ENCODE measurements at places on chromosomes 5 and 9.

- DNase-seq = no peak
Observed at GRCh38 chr5:179908528-179908927, 831 bp upstream of the TBC1D9B start.

- DNase-seq = no peak
Observed at GRCh38 chr5:139669662-139670368, 21.7 kb downstream of the CXXC5 start.

DNA sequence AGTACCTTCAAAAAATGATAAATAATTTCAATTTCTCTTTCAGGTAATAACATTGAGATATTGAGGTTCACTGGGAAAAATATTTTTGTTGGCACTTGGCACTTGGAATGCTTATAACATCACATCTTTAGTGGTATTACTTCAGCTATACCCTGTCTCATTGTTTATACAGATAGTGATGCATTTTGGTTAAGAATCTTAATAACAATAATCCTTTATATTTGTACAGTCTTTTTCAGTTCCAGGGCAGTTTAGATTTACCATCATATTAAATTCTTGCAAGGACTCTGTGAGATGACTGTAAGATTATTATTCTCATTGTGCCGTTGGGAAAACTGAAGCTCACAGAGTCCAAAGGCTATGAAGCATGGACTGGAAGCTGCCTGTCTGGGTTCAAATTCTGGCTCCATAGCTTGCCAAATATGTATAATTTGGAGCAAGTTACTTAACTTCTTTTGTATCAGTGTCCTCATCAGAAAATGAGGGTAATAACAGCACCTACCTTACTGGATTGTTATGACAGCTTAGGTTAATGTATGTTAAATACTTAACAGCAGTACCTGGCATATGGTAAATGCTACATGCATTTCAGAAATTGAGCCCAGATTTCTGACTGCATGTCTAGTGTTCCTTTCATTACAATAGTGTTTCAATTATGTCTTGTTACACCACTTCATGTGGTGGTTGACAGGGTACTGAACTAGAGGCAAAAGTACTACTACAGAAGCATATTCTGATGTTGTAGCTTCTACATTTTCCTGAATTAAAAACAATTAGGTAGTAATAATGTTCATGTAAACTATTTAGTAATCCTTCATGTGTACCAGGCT lies 272.2 kb downstream of the PLK2 start:
- no peak for DNase-seq

DNA sequence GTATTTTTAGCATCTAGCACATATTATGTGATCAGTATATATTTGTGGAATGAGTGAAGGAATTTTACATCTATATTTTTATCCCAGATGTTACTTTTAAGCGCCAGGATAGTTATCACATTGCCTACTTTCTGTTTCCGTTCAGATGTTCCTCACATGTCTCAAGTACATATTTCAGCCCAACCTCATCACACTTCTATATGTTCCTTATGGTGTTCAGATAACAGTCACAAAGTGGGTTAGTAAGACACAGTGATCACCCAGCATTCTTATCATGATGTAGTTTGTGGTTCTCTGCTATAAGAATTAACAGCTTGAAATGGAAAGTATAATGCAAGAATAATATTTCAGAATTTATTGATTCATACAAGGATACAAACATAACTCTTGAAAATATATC lies 170.0 kb upstream of the RASA1 start:
- no peak for DNase-seq

GRCh38 chr9:37784291-37784615 lies 611 bp downstream of the EXOSC3 start:
- DNase-seq = no peak

GRCh38 chr9:11549311-11549794 lies 936.6 kb upstream of the PTPRD start:
- no peak for DNase-seq

- DNase-seq = peak; percentile 10
Observed at GRCh38 chr5:11785771-11786352, 118.4 kb downstream of the CTNND2 start.

DNA sequence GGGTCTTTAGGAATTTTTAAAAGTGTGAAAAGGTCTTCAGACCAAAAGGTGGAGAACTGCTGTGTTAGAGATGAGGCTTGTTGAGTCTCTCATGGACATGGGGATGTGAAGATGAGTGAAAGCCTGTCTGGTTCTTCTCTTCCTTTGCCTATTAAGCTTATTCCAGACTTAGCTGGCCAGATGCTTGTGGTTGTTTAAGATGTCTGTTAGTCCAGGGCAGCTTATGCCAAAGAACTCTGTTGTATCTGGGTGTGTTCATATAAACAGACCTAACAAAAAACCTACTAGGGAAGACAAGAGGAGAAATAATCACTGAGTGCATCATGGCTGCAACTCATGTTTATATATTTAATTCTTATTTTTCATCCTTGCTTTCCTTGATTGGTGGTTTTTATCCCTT lies 57.5 kb upstream of the NCS1 start:
- DNase-seq = no peak

DNA sequence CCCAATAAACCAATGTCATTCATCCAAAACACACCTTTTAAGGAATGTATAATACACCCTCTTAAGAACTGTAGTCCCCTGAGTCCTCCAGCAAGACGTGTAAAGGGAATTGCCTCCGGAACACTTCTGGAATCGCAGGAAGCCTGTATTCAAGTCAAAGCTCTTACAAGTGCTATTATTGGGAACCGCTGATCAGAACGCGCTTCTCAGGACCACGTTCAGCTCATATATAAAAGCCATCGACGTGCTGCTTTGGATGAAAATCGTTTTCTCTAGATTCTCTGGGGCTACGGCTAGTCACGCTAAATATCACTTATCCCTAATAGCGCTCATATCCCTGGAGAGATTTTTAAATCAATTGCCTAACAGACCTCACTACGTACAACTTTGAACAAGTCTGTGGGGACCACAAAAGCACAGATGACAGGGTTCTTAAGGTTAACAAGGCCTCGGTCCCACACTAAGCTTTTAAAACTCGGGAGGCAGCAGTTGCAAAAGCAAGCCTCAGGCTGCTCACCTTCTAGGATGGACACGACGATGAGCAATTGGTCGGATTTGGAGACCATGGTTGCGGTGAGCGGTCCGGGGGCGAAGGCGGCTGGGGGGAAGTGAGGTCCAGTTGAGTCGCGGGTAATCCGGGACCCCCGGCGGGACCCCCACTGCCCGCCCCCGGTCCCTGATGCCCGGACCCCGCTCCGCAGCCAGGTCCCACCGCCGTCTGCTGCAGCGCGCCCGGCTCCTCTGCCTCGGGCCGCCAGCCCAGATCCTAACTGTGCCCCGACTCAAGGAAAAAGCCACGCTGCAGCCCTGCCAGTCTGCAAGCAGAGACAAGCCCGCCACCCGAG lies 548 bp downstream of the CEP120 start:
- peak; percentile 10 for DNase-seq

DNA sequence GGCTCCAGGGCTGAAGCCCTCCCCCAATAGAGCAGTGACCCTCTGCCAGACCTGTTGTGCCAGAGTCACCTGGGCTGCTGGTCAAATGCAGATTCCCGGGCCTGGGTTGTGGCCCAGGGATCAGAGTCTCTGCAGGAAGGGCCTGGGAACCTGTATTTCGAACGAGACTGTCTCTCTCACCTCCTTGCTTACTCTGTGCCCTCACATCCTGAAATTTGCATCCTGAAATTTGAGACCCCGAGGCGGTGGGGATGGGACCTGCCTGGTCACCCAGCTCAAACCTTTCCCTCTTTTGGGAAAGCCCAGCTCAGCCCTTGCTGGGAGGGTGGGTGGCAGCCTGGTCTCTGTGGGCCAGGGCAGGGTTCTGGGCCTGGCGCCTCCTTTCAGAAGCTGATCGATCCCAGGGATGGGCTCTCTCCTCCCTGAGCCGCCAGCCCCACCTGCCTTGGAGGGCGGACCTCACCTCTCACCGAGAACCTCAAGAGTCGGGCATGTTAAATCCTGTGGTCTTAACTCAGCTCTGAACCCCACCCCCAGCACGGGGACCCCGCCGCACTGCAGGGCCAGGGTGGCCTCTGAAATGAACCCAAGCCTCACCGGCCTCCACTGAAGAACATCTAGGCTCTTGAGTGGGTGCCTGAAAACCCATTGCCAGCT lies 44.0 kb upstream of the IER5L start:
- no peak for DNase-seq

- DNase-seq = no peak
Observed at GRCh38 chr9:37963936-37964739, 60.2 kb upstream of the SLC25A51 start.

- no peak for DNase-seq
Observed at GRCh38 chr9:120736881-120737280, 22.6 kb upstream of the MEGF9 start.

DNA sequence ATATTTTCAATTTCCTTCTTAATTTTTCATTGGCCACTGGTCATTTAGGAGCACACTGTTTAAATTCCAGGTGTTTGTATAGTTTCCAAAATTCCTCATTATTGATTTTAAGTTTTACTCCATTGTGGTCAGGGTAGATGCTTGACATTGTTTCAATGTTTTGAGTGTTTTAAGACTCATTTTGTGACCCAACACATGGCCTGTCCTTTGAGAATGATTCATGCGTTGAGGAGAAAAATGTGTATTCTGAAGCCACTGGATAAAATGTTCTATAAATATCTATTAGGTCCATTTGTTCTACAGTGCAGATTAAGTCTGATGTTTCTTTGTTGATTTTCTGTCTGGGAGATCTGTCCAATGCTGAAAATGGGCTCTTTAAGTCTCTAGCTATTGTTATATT lies 24.4 kb upstream of the FNIP1 start:
- DNase-seq = no peak

GRCh38 chr5:147857302-147858129 lies 21.0 kb upstream of the SCGB3A2 start:
- DNase-seq = peak; percentile 38

- peak; percentile 36 for DNase-seq
Observed at GRCh38 chr9:63817622-63818518, 1467.1 kb downstream of the FOXD4L5 start.

DNA sequence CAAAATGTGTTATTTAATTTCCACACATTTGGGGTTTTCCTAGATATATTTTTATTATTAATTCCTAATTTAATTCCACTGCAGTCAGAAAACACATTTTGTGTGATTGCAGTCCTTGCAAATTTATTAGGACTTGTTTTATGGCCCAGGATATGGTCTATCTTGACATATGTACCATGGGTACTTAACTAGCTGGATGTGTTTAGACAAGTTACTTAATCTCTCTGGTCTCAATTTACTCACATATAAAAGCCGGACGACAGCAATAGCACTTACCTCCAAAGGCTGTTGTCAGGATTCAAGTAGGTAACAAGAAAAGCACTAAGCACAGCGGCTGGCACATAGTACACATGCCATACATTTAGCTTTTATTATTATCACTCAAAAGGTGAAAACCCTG lies 118.2 kb upstream of the MSX2 start:
- DNase-seq = no peak

DNA sequence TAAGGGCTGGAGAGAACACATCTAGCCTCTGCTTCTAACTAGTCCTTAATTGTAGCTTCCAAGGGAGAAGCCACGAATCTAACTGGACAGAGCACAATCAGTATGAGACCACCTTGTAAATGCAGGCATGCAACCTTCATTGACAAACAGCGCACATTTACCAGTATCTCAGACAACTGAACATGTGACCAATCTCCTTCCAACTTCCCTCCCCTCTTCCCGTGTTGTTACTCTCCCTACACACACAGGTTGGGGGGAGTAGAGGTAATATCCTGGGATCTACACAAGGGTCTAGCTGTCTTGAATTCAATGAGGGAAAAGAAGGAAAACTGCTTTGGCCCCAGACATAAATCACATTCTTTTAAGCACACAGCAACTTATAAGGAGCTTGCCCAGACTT lies 77.6 kb downstream of the LIFR start:
- DNase-seq = no peak

Measured in cerebellum (tissue), 4 donors.